ENCODE measurements at places on chromosomes 2 and 18.

DNA sequence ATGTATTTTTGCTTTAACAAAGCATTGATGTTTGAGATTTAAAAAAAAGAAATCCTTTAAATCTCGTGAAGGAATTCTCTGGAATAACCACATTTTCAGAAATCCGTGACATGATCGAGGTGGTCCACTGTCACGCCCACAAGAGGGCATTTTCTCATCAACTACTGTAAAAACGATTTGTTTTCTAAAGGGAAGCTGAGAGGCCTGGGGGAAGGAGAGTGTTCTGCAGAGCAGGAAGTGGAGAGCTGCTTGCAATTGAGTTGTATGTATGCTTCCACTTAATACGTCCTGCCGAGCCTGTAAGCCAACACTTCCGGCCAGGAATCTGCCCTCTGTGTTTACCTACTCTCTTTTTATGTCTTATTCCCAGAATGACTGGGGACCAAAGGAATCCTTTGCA lies 19.4 kb downstream of the KLHL29 start:
- DNase-seq, result no peak

DNA sequence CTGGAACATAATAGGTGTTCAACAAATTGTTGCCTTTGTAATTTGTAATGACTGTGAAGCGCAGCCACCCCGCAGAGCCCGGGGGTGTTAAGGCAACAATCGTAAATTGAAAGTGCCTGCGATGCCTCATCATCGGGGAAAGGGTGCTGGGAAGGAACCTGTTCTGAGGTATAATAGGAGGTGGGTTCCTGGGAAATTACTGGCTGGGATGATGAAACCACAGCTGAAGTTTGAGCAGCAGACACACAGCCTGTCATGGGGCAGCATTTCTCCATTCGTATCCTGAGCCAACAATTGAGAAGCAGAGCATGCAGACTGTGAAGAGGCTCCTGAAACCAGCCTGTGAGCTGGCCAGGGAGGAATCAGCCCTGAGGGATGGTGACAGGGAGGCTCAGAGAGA lies 404.0 kb upstream of the MYT1L start:
- no peak for DNase-seq

DNA sequence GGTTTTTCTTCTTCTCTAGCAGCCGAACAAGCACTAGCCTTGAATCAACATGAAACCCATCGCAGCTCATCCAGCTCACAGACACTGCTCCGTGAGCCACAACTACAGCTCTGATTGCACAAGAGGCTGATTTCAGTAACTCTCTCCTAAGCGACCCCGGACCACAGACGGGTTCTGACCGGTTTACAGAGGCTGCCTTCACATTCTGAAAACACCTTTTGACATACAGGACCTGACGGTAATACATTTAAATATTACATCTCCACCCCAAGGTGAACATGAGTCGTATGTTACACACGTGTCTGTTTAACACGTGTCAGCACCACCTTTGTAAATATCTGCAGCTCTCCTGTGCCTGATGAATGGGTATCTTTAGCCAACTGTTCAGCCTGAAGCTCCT lies 120.7 kb downstream of the TMEM18 start:
- no peak for DNase-seq

GRCh38 chr2:40138314-40138713 lies 313.6 kb downstream of the SLC8A1 start:
- DNase-seq, result no peak

DNA sequence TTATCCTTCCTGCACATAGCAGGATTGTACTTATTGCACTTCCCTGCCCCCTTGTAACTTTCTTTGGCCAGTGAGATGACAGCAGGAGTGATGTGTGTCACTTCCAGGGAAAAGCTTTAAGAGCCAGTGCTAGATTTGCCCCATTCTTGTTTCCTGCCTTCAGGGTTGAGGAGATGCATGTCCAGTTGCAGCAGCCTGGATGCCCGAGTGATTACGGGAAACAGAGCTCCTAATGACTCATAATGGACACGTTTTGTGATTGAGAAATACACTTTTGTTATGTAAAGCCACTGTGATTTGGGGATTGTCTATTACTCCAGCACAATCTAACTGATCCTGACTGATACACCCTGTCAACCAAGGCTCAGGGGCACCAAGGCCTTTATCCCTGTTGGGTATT lies 5.0 kb upstream of the TET3 start:
- peak; percentile 73 for DNase-seq
